Right renal pelvis (tissue), 4 donors: ENCODE measurements at places on chromosomes 4 and X.

DNA sequence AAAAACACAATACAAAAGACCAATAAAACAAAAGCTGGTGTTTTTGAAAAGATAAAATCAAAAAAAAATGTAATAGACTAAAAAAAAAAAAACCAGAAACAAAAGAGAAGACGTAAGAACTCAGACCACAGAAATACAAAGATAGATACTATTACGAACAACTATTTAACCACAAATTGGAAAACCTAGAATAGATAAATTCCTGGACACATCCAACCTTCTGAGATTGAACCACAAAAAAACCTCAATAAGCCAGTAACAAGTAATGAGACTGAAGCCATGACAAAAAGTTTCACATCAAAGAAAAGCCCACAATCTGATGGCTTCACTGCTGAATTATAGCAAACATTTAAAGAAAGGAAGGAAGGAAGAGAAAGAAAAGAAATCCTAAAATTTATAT lies 16.2 kb downstream of the RCHY1 start:
- DNase-seq = no peak

DNA sequence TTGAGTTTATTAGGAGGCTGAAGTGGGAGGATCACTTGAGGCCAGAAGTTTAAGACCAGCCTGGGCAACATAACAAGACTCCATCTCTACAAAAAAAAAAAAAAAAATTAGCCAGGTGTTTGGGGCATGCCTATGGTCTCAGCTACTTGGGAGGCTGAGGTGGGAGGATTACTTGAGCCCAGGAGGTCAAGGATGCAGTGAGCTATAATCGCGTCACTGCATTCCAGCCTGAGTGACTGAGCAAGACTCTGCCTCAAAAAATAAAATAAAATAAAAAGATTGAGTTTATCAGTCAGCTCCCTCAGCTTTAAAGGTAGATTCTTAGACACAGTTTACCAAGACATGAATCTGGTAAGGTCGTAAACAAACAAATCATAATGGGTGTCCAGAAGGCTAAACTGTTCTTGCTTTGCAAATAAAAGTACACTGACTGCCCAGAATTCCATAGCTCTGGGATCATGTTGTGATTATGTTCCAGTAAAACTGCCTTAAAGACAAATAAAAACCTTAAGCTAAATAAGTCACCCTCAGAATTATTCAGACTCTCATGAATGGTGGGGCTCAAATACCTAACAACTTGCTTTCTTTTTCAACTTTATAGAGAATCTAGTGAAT lies 18.7 kb downstream of the APOO start:
- DNase-seq = no peak

GRCh38 chr4:98689507-98690174 lies 31.2 kb upstream of the TSPAN5 start:
- DNase-seq = no peak

DNA sequence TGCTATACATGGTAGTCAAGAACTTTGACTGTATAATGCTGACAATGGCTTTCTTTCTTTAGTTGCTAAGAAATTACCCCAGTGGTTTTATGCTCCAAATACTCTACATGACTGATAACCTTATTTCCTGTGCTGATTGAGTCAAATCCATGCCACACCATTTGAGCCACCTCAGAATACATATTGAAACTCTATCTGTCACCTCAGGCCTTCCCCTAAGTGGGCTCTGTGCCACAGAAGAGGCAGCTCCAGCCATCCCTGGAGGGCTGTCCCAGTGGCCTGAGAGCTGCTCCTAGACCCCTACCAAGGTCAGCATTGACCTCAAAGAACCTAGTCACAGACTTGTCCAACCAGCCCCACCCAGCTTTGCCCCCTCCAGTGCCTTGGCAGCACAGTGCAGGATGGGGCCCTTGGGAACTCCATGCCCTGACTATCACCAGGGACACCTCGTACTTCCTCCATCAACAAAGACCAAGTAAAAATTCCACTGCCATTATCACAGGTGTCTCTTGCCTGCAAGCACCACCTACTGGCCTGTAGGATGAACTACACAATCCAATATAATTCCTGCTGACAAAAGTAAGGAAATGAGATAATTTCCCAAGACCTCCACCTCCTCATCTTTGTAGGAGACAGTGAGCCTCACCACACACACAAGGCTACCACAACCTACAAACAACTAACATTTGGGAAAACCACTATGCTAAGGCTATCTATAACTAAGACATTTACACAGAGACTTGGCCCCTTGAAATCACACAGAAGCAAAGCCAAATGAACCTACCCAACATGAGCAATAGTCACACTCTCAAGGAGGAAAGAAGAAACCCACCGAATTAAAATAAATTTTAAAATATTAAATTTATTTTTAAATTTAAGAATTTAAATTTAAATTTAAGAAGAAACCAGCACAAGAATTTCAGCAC lies 239.9 kb downstream of the NKX6-1 start:
- no peak for DNase-seq

DNA sequence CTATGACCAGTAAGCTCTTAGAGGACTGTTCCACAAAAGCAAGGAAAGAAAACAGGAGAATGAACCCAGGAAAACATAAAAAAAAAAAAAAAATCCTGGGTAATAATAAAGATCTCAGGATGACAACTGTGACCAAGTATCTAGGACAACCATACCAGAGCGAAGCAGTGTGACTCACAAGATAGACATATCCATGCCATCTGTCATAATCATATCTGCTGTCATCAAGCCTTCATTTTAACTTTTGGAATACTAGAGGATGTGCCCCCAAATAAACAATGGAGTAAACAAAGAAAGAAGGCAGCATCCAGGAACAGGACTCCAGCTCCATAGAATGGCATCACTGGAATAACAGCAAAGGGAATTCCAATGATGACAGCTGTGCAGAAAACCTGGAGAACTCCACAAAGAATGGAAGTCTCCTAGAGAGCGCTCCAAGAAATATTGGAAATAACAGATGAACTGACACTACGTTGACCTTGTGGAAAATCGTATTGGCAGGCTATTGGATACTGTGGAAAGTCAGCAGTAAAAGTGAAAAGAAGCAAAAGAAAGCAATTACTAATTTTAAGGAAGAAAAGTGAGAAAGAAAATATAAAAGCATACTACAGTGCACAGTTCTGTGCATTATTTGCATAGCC lies 35.3 kb downstream of the HPGDS start:
- DNase-seq = no peak

DNA sequence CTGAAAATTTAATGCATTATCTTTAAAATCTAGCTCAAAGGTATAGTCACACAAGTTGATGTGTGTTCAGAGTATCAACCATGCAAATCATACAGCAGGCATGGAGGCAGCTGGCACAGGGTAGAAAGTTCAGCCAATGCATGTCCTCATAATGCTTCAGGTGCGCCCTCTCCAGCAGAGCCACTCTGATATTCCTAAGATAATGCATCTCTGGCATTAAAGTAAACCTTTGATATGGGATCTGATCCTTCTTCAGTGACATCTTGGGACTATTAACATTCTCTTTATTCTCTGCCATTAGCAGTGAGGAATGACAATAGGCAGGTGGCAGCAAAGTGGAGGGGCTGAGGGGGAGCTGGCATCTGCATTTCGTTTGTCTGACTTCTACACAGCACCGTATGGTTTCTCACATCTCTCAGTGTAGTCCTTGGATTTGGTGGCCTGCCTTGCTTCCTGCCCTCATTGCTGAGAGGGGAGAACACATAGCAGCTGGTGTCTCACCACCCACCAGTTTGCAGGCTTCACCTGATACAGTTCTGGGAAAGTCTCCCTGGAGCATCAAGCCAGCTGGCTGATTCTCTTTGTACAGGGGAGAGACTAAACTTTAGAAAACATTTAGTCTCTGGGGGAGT lies 168.7 kb upstream of the TBC1D9 start:
- no peak for DNase-seq

DNA sequence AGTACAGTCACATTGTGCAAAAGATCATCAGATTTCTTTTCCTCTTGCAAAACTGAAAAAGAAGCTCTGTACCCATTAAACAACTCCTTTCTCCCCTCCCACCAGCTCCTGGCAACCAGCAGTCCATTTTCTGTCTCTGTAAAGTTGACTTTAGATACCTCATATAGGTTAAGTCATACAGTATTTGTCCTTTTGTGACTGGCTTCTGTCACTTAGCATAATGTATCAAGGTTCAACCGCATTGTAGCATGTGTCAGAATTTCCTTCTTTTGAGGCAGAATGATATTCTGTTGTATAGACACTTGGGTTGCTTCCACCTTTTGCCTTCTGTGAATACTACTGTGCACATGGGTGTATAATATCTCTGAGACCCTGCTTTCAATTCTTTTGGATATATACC lies 121.8 kb downstream of the SH3KBP1 start:
- DNase-seq = no peak

GRCh38 chrX:64338296-64338695 lies 57.0 kb downstream of the MTMR8 start:
- DNase-seq = no peak

DNA sequence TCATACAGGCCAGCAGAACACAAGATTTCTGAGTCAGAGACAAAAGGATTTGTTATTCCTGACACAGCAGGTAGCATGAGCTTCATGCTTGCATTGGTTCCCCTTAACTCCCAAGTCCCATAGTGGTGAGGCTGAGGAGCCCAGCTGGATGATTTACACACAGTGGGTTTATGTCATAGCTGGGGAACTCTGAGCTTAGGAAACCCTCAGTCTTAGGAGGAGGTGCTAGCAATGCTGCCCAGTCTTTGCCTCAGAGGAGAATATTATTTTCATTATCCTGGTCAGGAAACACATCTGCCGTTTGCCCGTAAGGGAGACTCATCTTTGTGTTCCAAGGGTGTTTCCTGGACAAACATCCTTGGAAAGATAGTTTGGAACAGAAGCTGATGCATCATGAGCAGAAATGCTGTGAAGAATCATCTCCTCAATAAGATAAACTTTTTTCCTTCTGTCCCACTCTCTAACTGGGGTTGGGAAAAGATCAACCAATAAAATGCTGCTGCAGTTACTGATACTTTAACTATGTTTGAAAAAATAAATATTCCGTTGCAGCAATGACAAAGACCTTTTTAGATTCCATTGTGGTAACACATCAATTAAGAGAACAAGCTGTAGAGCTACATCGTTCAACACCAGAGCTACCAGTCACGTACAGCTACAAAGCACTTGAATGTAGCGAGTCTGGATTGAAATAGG lies 146.8 kb downstream of the DCLK2 start:
- DNase-seq = no peak

GRCh38 chr4:65021737-65022136 lies 612.5 kb upstream of the TECRL start:
- DNase-seq = no peak

GRCh38 chr4:7817877-7818398 lies 121.7 kb downstream of the AFAP1 start:
- no peak for DNase-seq

GRCh38 chr4:136471051-136471450 lies 1061.2 kb downstream of the PCDH18 start:
- no peak for DNase-seq

DNA sequence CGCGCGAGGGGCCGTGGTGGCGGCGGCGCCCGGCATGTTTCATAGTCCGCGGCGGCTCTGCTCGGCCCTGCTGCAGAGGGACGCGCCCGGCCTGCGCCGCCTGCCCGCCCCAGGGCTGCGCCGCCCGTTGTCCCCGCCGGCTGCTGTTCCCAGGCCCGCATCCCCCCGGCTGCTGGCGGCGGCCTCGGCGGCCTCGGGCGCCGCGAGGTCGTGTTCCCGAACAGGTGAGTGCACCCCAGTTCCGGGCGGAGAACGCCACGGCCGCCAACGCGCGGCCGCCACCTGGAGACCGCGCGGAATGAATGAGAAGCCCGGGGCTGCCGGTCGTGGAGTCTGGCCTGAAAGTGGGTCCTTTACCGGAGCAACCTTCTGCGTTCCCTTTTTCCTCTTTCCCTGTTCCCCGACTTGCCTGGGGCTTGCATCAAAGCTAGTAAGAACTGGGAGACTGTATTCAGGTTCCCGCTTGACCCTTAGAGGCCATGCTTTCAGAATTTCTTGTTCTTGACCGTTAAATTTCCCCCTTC lies 429 bp downstream of the NOCT start:
- no peak for DNase-seq

GRCh38 chr4:155903453-155903852 lies at the start of gene TDO2:
Gene TDO2 (plus strand): TSS chr4:155903696. CDS start chr4:155903759, 63 bp downstream.
- DNase-seq = no peak

GRCh38 chr4:42995343-42995944 lies 102.9 kb downstream of the GRXCR1 start:
- no peak for DNase-seq

- no peak for DNase-seq
Measured at GRCh38 chr4:109375778-109376414, 57.7 kb upstream of the SEC24B start.

GRCh38 chrX:22004866-22005265 lies 27.3 kb upstream of the PHEX start:
- no peak for DNase-seq

GRCh38 chr4:76306882-76307659 lies 538 bp downstream of the STBD1 start:
- no peak for DNase-seq

GRCh38 chr4:123987408-123987807 lies 590.8 kb downstream of the SPRY1 start:
- DNase-seq = no peak

DNA sequence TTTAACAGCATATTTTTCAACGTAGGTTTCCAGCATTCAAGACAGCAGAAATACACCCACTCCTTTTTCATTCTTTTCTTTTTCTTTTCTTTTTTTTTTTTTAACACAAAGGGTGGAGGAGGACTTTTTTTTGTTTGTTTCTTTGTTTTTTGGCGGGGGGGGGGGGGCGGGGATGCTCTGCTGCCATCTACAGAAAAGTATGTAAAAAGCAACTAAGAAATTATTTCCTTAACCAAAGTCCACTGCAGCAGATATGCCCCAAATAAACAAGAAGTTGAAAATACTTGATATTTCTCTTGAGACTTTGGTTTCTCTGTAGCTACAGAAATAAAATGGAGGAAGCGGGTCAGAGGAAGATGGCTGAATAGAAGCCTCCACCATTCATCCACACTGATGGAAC lies 63.2 kb upstream of the PBDC1 start:
- DNase-seq = no peak

GRCh38 chr4:9762823-9763475 lies 18.5 kb upstream of the DRD5 start:
- DNase-seq = peak; percentile 70

- no peak for DNase-seq
Measured at GRCh38 chrX:129693354-129693753, 38.6 kb upstream of the APLN start.

GRCh38 chrX:1380672-1381233 lies 11.2 kb downstream of the SLC25A6 start:
- no peak for DNase-seq

DNA sequence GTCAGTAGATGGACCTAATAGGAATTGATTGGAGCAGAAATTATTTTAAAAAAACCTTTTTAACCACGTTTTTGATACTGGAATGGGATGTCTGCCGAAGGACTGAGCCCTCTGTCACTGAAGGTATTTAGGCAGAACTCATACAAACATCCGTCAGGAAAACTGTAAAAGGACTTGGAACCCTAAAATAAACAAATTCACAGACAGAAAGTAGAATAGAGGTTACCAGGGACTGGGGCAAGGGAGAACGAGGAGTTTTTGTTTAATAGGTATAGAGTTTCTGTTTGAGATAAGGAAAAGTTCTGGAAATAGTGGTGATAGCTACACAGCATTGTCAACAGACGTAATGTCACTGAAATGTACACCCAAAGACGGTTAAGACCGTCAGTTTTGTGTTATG lies 105.5 kb downstream of the BCOR start:
- DNase-seq = no peak
